ENCODE measurements at places on chromosomes 7 and 10.

- no peak for DNase-seq
These were observed 13.8 kb upstream of the RFC2 start for GRCh38 chr7:74267756-74268565.

- DNase-seq = no peak
These were observed 85.1 kb upstream of the IGFBP3 start for GRCh38 chr7:46006212-46006611.

- no peak for DNase-seq
These were observed 47.5 kb upstream of the AGR3 start for GRCh38 chr7:16929146-16929762.

GRCh38 chr10:90461437-90462155, 396.2 kb downstream of the HTR7 start:
- peak; percentile 41 for DNase-seq

- no peak for DNase-seq
These were observed 18.4 kb downstream of the RBM48 start for GRCh38 chr7:92546856-92547497.

DNA sequence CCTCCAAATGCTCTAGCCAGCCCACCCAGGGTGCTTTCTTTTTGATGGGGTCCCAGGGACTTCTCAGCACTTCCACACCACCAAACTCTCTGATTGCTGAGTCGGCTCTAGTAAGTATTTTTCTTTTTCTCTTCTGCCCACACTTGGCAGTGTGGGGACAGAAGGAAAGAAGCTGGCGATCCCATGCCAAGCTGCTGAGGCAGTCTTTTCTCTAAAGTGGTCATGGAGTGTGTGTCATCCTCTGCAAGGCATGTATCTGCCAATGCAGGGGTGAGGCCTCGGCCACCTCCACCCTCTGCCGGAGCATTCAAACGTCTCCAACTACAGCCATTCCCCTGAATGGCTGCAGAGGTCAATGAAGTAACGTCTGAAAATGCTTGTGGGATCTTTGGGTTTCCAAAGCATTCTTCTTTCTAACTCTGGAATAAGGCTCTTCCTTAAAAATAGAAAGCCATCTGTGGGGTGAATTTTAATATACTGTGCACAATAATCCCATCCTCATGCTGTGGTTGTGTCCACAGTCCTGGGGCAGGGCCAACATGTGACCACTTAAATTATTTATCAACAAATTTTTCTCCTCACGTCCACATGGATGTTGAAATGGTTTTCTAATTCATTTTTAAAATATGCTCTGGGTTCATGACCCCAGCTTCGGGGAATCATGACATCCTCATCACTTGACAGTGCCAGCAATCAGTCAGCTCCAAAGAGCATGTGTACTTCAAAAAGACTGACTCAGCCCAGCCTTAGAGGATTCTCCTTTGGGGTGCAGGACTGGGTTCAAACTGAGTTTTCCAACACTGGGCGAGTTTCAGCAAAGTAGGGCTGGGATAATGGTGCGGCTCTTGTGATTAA, 171.3 kb upstream of the ITGB1 start:
- peak; percentile 93 for DNase-seq

GRCh38 chr7:46205478-46205877, 284.4 kb upstream of the IGFBP3 start:
- DNase-seq = no peak

GRCh38 chr7:51590746-51591145, 274.1 kb upstream of the COBL start:
- no peak for DNase-seq

DNA sequence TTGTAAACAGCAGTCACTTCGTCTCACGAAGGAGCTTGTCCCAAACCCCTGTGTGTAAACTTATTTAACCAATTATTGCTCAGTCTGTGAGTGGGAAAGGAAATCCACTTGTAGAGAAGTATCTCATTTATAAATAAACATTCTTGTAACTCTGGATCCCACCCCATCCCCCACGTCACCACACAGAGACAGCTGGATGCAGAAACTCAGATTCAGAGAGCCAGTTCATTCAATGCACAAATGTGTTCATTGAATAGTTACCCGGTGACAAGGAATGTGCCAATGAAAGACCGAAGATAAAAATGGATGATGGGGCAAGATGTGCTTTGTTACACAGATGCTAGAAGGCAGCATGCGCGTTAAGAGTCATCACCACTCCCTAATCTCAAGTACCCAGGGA, 8.3 kb upstream of the OCM start:
- DNase-seq = no peak

DNA sequence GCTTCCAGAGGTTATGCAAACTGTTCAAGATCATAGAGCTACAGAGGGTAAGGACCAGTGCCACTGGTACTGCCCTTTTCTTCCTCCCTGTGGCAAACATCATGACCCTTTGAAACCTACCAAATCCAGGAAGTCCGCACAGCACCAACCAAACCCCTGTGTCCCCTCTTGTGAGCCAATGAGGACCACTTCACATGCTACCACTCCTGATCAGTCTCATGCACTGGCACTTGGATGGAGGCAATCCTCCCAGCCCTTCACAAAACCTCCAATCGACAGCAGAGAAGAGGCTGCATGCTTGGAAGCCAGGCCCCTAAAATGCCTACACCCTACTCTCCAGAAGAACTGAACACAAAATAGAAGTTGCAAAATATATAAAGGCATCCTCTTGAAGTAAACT, 248.0 kb downstream of the TNS3 start:
- no peak for DNase-seq

DNA sequence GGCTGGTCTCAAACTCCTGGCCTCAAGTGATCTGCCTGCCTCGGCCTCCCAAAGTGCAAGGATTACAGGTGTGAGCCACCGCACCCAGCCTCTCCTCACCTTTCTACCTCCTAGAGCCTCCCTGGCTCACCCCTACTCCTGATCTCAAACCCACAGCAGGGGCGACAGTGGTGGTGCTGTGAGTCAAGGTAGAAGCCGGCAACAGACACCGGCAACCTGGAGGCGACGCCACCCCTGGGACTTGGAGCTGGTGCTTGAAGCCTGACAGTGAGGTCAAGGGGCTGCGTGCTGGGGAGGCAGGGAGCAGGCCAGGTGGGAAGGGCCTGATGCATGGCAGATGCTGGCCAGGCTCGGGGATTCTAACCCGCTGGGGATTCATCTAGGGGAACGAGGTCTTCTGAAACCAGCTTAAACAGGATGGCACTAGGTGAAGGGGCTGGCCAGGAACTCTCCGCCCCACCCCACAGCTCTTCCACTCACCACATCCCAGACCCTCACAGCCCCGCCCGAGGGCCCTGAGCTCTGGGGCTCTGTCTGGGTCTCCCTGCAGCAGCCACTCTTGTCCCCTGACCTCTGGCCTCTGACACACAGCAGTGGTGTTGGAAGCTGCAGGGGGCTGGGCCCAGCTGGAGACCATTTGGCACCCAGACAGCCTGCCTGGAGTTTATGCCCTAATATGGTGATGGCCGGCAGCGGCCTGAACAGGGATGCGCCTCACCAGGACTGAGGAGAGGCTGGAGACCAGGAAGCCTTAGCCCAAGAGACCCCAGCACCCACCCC, 16.4 kb downstream of the KCNH2 start:
- no peak for DNase-seq

DNA sequence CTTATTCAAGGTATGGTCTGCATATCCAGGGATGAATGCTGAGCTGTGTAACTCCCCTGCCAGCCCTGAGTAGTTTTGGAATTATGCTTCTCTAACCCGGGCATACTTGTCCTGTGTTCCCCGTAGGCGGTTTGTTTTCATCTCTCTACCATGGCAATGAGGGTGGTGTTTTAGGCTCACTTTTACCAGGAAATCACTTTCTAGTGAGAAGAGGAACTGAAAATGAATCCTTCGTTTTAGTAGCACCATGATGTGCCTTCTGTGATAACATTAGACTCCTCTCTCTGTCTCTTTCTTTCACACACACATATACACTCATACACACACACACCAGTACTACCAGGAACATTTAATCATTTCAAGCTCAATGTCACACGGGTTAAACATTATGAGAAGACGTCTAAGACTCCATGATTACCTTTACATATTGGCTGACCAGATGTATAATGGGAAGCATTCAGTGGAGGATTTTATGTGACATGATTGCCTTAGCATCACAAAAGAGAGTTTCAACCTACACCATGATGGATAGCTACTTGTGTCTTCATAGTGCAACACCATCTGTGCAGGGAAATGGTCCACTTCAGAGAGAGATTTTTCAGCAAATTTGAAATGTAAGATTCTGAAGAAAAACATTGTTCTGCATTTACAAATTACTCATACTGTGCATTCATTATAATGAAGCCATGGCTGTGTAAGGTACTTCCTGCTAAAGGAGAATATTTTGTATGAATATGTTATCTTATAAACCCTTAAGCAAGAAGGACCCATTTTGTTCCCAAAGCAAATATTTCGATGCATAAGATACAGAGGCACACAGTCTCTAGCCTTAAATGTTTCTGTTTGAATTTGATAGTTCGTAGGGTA, 31.0 kb upstream of the PFKP start:
- DNase-seq = no peak

DNA sequence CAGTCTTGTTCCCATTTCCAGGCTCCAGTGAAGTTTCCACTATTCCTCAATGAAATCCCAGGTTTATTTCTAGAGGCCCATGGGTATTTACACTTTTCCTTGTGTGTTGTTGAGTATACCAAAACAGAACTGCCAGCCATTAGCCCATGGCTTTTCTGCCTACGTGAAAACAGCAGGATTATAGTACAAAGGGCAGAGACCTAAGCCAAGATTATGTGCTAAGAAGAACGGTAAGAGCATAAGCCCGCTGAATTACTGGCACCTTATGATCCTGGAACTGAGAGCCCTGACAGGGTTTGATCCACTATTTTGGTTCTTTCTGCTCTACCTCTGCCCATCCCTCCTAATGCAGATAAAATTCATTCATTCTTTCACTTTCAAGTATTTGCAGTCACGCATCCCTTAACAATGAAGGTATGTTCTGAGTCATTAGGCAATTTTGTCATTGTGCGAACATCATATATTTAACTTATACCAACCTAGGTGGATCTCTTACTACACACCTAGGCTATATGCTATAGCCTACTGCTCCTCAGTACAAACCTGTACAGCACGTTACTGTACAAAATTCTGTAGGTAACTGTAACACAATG, 16.0 kb downstream of the SEMA3C start:
- no peak for DNase-seq

- no peak for DNase-seq
These were observed 176.5 kb downstream of the TNS3 start for GRCh38 chr7:47405286-47405904.

DNA sequence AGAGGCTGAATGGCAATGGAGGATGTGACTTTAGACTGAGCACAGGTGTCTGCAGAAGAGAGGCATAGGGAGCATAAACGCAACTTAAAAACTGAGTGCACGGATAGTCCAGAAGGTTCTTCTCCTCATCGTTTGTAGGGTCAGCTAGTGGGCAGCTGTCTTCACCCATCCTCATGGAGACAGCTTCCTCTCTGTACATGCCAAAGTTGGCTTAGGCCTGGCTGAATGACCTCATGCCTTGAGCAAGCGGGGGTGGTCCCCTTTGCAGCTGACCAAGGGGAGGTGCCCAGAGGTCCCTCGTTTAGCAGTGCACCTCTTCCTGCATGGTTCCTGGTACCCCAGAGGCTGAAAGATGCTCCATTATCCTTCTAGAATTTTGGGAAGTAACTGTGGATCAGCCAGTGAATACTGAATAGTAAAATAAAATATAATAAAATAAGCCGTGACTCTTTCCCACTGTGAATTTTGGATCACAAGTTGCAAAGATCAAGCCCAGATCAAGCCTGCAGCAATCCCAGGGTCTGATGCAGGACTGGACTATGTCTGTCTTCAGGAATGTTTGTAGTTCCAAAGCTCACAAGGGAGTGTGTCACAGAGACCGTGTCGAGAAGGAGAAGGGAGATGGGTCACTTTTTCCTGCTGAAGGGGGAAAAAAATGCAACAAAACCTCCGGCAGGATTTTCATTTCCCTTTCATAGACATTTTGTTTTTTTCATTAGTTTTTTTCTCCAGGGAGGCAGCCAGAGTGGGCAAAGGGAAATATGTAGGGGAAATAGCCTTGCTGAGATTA, 295.3 kb upstream of the MKI67 start:
- DNase-seq = no peak

DNA sequence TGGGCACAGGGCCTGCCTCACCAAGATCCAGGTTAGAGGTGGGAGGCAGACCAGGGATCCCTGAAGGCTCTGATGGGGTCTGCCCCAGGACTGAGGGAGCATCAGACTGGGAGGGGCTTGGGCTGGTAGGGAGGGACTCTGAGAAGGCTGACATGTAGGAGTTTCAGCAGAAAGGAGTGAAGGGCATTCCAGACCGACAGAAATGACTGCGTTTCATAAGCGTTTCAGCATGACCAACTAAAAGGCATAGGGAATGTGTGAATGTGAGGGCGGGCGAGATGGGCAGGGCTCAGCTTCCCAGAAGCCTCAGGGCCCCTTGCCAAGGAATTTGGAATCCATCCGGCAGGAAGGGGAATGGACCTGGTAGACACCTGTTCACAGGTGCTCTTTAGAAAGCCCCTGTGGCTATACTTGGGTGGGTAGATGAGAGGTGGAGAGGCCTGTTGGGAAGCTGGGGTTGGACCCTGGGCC, 24.9 kb upstream of the SLC29A3 start:
- DNase-seq = no peak

GRCh38 chr7:7808156-7808555, 89.7 kb upstream of the RPA3 start:
- peak; percentile 53 for DNase-seq

- no peak for DNase-seq
These were observed 4.4 kb upstream of the MYL7 start for GRCh38 chr7:44145479-44145968.

GRCh38 chr10:86969421-86970041, 1.2 kb downstream of the ADIRF start:
- no peak for DNase-seq

- DNase-seq = no peak
These were observed 30.0 kb upstream of the AP5Z1 start for GRCh38 chr7:4745265-4745919.

- DNase-seq = no peak
These were observed 643.5 kb upstream of the POT1 start for GRCh38 chr7:125573126-125573525.

DNA sequence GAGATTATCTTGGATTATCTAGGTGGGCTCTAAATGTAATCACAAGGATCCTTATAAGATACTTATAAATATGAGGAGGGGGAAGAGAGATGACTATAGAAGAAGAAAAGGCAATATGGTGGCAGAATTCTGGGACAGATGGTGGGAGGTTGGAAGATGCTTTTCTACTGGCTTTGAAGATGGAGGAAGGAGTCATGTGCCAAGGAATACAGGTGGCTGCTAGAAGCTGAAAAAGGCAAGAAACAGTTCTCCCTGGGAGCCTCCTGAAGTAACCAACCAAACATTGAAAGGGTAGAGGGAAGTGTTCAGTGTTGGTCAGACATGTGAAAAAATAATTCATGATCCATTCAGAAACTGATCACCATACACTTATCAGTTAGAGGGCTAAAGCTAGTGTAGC, 213.3 kb downstream of the WDR11 start:
- DNase-seq = no peak

- no peak for DNase-seq
These were observed 56.7 kb downstream of the LAMB4 start for GRCh38 chr7:108073305-108074070.

DNA sequence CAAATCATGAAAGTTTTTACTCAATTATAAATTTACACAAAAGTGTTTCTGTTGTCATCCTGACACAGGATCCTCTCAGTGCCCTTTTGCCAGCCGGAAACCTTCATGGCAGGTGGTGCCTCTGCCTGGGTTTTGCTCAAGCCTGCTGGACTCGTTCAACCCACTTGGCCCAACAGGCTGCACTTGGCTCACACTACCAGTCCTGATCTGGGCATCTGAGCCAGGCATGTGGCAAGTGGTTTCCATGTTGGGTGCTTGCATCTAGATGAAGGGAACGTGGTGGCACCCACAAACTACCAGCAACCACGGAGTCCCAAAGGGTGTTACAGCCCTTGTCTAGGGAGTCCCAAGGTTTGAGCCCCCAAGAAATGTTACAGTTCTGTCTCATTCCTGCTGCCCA, 162.3 kb upstream of the CSTF2T start:
- no peak for DNase-seq
